ENCODE measurements at places on chromosomes 5 and 9.

GRCh38 chr5:154984946-154985516 is 28.5 kb upstream of the KIF4B start:
- DNase-seq, result no peak

- DNase-seq, result no peak
Measured at GRCh38 chr5:38607396-38607795, 51.0 kb upstream of the LIFR start.

DNA sequence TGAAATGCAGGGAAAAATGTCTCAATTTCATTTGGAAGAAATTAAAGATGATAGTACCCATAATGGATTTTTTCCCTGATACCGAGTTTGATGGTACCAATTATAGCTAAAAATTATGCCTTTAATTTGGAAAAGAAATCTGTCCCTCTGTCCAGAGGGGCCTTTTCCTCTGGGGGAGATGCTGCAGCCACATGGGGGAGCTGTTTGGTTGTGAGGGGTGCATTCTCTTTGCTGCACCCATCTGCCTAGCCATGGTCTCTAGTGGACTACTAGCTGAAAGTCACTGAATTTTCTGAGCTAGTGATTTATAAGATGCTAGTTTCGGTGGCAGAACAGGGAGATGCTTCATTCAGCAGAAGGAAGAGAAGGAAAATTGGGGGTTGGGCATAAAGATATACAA is 9.6 kb downstream of the SEC61B start:
- no peak for DNase-seq

DNA sequence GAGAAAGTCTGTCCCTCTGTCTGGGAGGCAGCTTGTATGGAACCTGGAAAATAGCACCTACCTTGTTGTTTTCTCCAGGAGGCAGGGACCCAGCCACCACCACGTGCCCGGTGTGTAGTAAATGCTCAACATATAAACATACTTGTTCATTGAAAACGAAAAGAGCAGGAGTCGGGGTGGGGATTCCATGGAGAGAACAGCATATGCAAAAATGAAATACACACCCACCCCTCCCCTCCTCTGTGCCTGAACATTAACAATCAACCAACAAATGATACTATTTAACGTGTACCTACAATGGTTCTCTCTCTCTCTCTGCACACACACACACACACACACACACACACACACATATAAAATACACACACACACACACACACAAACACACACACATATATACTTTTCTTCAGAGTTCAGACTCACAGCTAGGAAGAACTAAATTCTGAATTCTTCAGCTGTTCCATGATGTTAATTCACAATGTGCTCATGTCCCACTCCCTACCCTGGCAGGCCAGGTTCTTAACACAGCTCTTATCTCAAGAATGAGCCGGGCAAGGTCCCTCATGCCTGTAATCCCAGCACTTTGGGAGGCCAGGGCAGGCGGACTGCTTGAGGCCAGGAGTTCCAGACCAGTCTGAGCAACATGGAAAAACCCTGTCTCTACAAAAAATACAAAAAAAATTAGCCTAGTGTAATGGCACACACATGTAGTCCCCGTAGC is 16.3 kb upstream of the DENND1A start:
- DNase-seq, result no peak

GRCh38 chr5:1760656-1761452 is 38.8 kb downstream of the MRPL36 start:
- DNase-seq, result no peak

GRCh38 chr5:132474881-132475496 is 15.6 kb downstream of the IRF1 start:
- no peak for DNase-seq

GRCh38 chr5:81303563-81303962 is 2.2 kb downstream of the ZCCHC9 start:
- DNase-seq, result no peak

DNA sequence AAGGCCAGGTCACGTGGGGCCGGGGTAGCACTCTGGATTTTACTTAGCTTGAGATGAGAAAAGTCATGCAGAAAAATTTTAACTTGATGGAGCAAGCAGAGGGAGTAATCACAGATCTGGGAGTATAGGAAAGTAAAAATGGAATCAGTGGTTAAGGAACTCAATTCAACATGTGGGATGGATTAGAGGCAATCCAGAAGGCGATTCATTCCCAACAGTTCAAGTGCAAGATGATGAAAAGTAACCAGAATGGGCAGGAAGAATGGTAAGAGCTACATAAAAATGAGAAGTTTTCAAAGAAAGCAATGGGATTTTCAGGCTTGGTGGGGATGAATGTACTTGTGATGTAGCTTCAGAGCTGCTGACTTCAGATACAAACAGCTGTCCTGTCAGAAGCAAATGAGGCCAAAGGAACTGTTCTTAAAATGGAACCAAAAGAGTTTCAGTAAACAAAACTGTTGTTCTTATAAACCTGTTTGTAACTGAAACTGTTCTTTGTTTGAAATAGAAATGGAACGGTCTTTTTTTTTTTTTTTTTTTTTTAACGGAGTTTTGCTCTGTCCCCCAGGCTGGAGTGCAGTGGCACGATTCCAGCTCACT is 5.6 kb upstream of the SEC24A start:
- no peak for DNase-seq

GRCh38 chr5:62460578-62460983 is 48.0 kb downstream of the IPO11 start:
- no peak for DNase-seq

- DNase-seq, result no peak
Measured at GRCh38 chr5:147408980-147409379, 100.9 kb downstream of the DPYSL3 start.

- no peak for DNase-seq
Measured at GRCh38 chr9:28668158-28668557, 1094.9 kb upstream of the C9orf72 start.

- DNase-seq, result no peak
Measured at GRCh38 chr5:113520899-113521298, 7.4 kb downstream of the YTHDC2 start.

DNA sequence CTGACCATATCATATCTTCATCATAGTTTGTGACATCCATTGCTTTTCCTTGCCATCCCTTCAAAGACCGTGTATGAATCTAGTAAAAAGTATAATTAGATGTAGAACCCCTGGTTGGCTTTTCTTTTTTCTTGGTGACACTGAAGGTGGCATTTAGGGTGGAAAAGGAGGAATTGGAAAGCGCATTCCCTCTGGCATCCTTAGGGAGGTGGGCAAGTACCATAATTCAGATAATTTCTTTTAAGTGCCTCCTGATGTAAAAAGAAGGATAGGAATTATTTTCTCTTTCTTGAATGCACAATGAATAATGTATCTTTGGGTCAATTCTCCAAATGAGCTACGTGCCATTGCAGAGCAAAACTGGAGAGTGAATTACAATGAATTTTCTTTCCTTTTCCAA is 73.2 kb upstream of the SMARCA2 start:
- no peak for DNase-seq

GRCh38 chr9:124899845-124900244 is 37.9 kb downstream of the ARPC5L start:
- DNase-seq, result no peak

DNA sequence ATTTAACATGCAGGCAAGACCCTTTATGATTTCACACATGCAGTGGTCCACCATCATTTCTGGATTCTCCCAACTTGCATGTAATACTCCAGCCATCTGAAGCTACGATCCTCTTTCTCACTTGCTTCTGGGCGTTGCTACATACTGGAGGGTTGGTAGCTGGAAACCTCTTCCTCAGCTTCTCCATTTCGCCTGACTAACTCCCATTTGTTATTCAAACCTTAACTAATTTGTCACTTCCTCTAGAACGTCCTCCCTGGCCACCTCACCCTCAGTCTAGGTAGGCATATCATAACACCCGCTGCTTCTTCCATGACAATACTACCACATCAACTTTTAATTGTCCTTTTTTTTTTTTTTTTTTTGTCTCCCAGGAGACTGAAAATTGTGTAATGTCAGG is 72.6 kb upstream of the EQTN start:
- DNase-seq, result no peak

- DNase-seq, result no peak
Measured at GRCh38 chr9:8832955-8833354, 1033.4 kb upstream of the DMAC1 start.

DNA sequence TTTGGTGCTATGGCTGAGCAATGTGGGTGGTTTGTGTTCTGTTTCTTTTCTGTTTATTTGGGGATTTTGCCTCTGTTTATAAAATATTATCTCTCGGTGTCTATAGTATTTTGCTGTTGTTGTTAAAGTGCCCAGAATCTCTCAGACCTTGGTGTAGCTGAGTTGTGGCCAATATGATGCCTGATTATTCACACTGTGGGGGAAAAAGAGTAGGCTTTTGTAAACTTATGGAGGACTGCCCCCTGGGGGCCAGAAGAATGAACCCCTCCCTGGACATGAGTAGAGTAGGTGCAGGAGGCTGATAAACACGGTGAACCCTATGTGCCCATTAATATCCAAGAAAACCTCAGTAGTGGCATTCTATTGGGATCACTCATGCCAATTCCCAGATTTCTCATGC is 49.0 kb upstream of the DPYSL3 start:
- DNase-seq, result no peak

DNA sequence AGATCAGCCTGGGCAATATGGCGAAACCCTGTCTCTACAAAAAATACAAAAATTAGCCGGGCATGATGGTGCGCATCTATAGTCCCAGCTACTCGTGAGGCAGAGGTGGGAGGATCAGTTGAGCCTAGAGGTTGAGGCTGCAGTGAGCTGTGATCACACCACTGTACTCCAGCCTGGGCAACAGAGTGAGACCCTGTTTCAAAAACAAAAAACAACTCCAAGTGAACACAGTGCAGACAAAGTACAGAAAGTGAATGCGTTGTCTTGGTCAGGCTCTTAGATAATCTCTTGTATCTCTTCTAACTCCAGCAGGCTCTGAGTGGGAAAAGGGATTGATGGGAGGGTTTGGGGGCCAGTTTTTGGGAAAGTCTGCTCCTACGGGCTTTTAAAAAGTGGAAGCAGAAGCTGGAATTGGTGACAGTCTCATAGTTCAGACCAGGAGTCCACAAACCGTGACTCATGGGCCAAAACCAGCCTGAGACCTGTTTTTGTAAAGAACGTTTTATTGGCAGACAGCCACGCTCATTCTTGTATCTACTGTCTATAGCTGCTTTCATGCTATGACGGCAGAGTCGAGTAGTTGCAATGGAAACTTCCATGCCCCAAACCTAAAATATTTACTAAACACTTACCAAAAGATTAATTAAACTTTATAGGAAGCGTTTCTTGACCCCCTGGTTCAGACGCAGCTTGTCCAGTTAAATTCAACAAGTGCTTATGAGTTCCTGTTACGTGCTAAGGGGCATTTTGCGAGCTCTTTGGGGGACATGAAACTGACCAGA is 32.9 kb downstream of the NDST1 start:
- no peak for DNase-seq

- DNase-seq, result no peak
Measured at GRCh38 chr5:17898766-17899165, 264.5 kb downstream of the TAF11L14 start.
